ENCODE measurements at places on chromosomes 4 and X.

GRCh38 chrX:136045008-136045407, 59.8 kb downstream of the SLC9A6 start:
- no peak for DNase-seq

DNA sequence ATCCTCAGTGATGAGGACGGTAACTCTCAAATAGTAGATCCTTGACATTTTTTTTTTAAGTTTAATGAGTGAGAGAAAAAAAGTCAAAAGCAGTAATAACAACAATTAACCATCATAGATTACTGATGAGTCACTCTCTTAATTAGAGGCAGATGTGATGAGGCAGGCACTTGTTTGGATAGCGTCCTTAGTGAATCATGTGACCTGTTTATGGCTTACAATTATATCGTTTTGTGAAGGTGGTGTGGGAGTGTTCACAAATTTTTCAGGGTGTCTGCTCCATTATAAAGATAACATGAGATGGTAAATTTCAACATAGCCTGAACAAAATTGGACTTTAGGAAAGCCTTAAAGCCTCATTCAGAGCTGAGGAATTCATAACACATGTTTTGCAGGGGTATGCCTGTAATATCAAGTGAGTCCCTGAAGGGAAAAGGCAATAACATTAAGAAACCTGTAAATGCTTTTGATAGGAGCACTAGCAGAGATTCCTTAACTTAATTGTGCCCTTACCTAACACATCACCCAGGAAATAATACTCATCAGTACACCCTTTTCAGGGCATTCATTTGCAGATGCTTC, 51.9 kb upstream of the XIAP start:
- DNase-seq, result no peak

- DNase-seq, result no peak
These were observed 283.7 kb downstream of the PACRGL start for GRCh38 chr4:20983763-20984575.

DNA sequence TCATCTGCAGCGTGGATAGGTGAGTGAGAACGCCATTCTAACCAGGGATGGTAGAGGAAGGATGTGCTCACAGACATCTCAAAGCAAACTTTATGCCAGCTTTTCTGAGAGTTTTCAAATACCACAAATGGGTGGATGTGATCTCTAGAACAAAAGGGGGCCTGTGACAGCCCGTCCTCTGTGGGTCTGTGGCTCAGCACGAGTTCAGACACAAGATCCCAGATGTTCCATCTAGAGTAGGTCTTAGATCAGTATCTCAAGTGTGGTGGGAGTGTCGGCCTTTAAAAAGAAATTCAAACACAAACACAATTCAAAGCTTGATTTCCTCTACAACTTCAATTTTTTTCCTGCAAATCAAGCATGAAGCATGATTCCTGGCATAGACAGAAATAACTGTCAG, 22.8 kb downstream of the QDPR start:
- DNase-seq, result no peak

- DNase-seq, result no peak
These were observed 231.1 kb downstream of the STPG2 start for GRCh38 chr4:97912156-97912555.

GRCh38 chr4:80226094-80226493, 28.8 kb downstream of the PRDM8 start:
- no peak for DNase-seq

Data from T47D (cell line).